ENCODE measurements at places on chromosomes 5 and 9. TPM values are rescaled to one million over a fixed set of nuclear protein-coding genes. Genes with fewer than 3 reads are reported as not detected.

DNA sequence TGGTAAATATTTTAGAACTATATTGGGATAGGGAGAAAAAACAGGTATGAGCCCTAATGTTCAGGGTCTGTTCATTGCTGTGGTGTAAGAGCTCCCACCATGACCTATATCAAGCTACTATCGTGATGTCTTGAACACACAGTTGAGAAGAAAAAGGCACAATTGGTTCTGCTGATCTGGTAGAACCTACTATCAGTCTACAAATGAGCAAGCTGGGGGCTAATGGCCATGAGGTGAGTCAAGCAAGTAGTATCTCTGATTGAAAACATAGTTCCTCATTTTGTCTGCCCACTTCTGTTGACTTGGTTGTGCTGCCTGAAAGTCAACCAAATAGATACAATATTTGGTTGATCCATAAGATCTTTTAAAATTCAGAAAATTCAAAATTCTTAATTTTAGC, 1026.3 kb downstream of the CDH12 start:
- DNase-seq, result no peak

DNA sequence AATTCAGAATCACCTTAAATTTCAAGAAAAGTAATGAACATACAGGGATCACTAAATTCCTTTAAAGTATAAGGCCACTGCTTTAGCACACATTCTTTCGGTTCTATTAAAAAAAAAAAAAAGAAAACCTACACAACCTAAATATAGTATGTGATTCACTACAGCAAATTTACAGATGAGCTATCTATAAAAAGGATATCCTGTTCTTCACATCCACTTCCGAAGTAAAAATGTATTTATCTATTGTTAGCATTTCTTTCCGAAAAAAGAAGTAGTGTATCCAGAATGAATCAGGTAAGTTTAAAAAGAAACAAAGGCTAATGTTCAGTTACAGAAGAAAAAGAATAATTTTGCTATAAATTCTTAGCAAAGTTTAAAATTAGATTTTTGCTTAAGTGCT, 70.2 kb downstream of the ECPAS start:
- DNase-seq, result no peak

- DNase-seq, result no peak
Observed at GRCh38 chr9:68577774-68578591, 37.3 kb upstream of the TMEM252 start.

- DNase-seq, result no peak
Observed at GRCh38 chr5:38250763-38251448, 7.5 kb upstream of the EGFLAM start.

- peak; percentile 68 for DNase-seq
Observed at GRCh38 chr5:175800656-175801081, 70.7 kb upstream of the CPLX2 start.

Gene QRFP
- total RNA-seq, result not detected

Gene CYSRT1
- total RNA-seq, result 0.51 TPM

Gene PIP5K1B
- under 0.01 TPM for total RNA-seq

Gene TMEM171
- under 0.01 TPM for total RNA-seq

Measured in fibroblast of lung (primary cell).